ENCODE measurements at places on chromosomes 7 and 10.

GRCh38 chr7:2198760-2199159, 34.0 kb downstream of the MAD1L1 start:
- no peak for DNase-seq

- DNase-seq: no peak
Measured at GRCh38 chr10:50508315-50509051, 115.3 kb downstream of the SGMS1 start.

GRCh38 chr10:79438699-79439085, 6.7 kb downstream of the ZCCHC24 start:
- DNase-seq: no peak

GRCh38 chr7:105591522-105591921, 10.2 kb upstream of the EFCAB10 start:
- DNase-seq: no peak

- no peak for DNase-seq
Measured at GRCh38 chr10:37490266-37490665, 364.9 kb downstream of the ANKRD30A start.

DNA sequence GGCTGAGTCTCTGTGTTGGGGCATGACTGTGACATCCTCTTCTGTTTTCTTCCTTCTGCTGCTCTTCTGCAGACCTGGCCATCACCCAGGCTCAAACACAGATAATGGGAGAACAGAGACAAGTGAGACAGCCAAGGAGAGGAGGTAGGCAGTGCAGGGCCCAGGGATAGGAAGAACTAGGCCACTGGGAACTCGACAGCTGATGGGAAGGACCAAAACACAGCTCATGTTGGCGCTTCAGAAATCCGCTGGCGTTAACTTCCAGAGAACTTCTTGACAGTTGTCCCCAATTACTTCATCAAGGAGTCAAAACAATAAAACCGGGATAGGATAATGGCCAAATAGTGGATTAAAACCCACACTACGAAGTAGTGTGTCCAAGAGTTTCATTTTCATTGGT, 97.0 kb upstream of the PALS2 start:
- no peak for DNase-seq

- DNase-seq: no peak
Measured at GRCh38 chr10:3077940-3078630, 10.7 kb downstream of the PFKP start.

GRCh38 chr7:129569811-129570215, 41.7 kb upstream of the NRF1 start:
- DNase-seq: no peak

DNA sequence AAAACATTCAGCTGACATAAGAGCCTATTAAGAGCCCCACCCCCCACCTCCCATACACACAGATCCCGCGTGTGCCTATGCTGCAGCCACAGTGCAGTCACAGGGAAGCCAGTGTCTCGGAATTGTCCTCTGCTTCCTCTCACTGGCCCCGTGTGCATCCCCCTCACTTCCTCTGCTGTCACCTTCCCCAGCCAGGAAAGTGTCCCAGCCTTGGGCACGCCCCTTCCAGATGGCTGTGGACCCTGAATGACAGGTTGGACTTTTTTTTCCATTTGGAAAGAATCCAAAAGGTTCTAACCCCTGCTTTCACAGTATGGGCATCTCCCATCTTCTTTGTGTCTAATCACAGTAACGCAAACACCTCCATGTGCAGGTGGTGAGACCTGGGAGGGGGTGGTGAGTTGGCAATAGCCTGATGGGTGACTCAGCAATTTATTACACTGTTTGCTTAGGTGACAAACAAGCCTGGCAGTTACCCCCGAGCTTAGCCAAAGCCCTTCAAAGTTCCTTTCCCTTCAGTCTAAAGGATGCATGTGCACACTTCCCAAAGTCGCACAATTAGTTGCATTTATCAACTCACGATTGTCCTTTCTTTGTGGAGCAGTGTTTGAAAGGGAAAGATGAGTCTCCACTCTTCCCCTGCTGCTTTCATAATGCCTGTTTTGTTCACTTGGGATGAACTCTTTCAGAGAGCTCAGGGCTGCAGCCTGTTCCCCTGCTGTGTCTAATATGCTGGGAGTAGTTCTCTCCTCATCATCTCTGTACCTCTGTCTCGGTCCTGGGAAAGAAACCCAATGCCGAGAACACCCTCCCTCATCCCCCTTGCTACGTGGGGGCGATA, 67.5 kb upstream of the EFCAB10 start:
- DNase-seq: no peak

DNA sequence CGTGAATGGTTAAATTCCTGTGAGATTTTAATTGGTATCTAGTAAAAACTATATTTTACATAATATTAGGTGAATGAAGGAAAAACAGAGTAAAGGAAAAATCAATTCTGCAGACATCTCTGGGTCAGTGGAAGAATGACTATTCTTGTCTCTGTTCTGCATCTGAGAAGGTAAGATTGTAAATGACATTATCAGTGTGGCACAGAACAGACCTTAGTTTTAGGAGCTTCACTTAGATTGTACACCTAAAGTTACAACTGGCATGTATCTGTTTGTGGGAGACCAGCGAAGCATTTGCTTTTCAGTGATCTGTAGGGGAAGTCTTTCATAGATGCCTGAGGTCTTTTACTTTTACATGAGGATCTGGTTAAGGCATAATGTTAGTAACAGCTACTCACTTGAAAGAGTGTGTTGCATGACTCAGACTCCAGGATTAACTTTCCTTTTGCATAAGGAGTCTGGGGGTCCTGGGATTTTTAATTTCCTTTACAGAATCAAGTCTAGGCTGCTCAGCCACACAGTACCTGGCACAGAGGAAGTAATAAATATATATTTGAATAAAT, 56.2 kb downstream of the JMJD1C start:
- DNase-seq: no peak

- no peak for DNase-seq
Measured at GRCh38 chr10:71772832-71773220, 494 bp downstream of the VSIR start.

DNA sequence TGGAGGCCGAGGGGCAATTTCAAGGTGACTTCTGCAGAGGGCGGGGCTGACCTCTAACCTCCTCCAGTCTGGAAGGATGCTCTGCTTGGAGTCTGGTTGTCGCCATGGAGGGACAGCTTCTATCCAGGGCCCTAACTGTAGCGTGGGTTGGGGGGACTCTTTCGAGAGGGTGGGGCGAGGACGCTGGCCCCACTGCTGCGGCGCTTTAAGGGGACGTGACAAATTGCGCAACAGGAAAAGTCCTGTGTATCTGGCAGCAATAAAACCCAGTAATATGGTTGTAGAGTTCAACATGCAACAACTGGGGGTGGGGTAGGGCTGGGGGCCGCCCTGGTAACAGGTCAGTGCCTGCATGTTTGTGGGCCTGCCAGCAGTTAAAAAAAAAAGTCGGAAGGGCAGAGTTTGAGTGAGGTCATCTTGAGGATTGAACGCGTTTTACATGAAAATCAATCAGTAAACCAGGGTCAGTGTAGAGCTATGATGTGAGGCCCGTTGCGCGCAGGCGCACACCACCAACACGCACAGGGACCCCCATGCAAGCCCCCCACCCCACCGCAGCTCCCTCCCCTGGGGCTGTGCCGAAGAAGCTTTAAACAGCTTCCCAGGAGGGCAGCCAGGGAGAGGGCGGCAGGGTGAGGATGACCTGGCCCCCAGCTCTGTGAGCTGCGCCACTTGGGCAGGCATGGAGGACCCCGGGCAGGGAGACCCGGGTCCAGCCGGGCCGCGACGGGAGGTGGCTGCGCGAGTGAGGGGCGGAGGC, 4.3 kb downstream of the SHH start:
- no peak for DNase-seq
